Temporal lobe (tissue), 4 donors: ENCODE measurements at places on chromosomes 6 and 20. TPM values are rescaled to one million over a fixed set of nuclear protein-coding genes. Genes with fewer than 3 reads are reported as not detected.

The LGSN gene
- 0.25 TPM for total RNA-seq

The PEX3 gene
- total RNA-seq = 22.1 TPM

The MAPK13 gene
- 1.2 TPM for total RNA-seq

The GHRH gene
- not detected for total RNA-seq

The CAP2 gene
- total RNA-seq = 32.0 TPM

The CALHM5 gene
- total RNA-seq = 0.25 TPM

The FOXC1 gene
- total RNA-seq = 6.9 TPM

The SLC32A1 gene
- 5.9 TPM for total RNA-seq

The HS3ST5 gene
- total RNA-seq = 17.2 TPM

The PTCHD4 gene
- total RNA-seq = 19.2 TPM

The TBPL1 gene
- total RNA-seq = 30.0 TPM

The MUC22 gene
- not detected for total RNA-seq

The GSTA2 gene
- not detected for total RNA-seq

The CYP39A1 gene
- 3.0 TPM for total RNA-seq

The TNNC2 gene
- total RNA-seq = 0.25 TPM

The EMILIN3 gene
- 3.7 TPM for total RNA-seq

The ZC2HC1B gene
- not detected for total RNA-seq

The PEX7 gene
- total RNA-seq = 6.6 TPM

The PDYN gene
- 4.9 TPM for total RNA-seq

The FBXO9 gene
- 32.7 TPM for total RNA-seq

The KCTD20 gene
- 59.7 TPM for total RNA-seq

The CDSN gene
- total RNA-seq = not detected

The TBC1D32 gene
- 32.2 TPM for total RNA-seq

The FRS3 gene
- total RNA-seq = 10.3 TPM

The GPANK1 gene
- total RNA-seq = 8.9 TPM

The KCNG1 gene
- total RNA-seq = 18.2 TPM

The SCRT2 gene
- 4.7 TPM for total RNA-seq

The C2 gene
- 1.7 TPM for total RNA-seq

The SLC35A1 gene
- 22.6 TPM for total RNA-seq

The TMEM217 gene
- 0.49 TPM for total RNA-seq

The HMGCLL1 gene
- 45.2 TPM for total RNA-seq

The PLEKHG1 gene
- 11.8 TPM for total RNA-seq

The MROH8 gene
- 3.2 TPM for total RNA-seq

The EYS gene
- 2.0 TPM for total RNA-seq

The STMND1 gene
- 0.25 TPM for total RNA-seq

The RFX6 gene
- total RNA-seq = not detected

The MMUT gene
- total RNA-seq = 25.8 TPM

The SYNDIG1 gene
- 16.7 TPM for total RNA-seq

The HLA-DRA gene
- 2.2 TPM for total RNA-seq

The TCFL5 gene
- total RNA-seq = 8.9 TPM

The POPDC3 gene
- 7.4 TPM for total RNA-seq

The XRN2 gene
- 70.3 TPM for total RNA-seq

The NELFCD gene
- 34.9 TPM for total RNA-seq

The MPC1 gene
- total RNA-seq = 33.9 TPM

The C20orf141 gene
- total RNA-seq = not detected

The SRSF12 gene
- 27.5 TPM for total RNA-seq

The KHDRBS2 gene
- total RNA-seq = 55.8 TPM
